ENCODE measurements at places on chromosomes 5 and 9.

GRCh38 chr9:127216888-127217217 lies 47.7 kb upstream of the GARNL3 start:
- DNase-seq, result no peak

GRCh38 chr9:132694144-132694543 lies 23.9 kb downstream of the GTF3C4 start:
- no peak for DNase-seq

DNA sequence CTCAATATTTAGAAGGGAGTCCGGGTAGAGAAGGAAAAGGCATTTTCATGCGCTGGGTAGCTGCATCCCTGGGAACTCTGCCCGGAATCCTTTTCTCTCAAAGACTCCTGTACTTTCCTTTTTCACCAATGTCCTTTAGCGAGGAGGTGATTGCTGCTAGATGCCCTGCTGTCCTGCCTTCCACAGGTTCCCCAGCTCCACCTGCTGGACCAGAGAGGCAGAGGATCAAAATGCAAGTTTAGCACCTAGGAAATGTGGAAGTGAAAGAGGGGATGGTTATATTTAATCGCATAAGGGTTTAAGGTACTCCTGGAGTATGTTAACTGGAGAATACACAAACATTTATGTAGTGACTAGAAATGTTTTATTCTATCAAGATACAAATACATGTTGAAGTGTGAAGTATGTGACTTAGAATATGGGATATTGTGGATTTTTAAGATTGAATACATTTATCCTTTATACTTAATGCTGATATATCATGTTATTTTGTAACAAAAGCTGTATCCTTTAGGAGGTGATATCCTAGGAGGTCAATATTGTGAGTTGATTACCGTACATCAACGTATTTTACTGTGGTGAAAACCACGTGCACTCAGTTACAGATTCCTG lies 145.7 kb downstream of the ARHGAP26 start:
- DNase-seq, result peak; percentile 48

GRCh38 chr9:97395745-97396144 lies 16.2 kb upstream of the TDRD7 start:
- no peak for DNase-seq

GRCh38 chr5:150782850-150783249 lies 4.3 kb downstream of the SMIM3 start:
- no peak for DNase-seq

Data from D341Med (cell line).